ENCODE measurements at places on chromosomes 5 and 9.

- DNase-seq, result peak; percentile 86
Measured at GRCh38 chr9:106886111-106887046, 23.4 kb downstream of the ZNF462 start.

DNA sequence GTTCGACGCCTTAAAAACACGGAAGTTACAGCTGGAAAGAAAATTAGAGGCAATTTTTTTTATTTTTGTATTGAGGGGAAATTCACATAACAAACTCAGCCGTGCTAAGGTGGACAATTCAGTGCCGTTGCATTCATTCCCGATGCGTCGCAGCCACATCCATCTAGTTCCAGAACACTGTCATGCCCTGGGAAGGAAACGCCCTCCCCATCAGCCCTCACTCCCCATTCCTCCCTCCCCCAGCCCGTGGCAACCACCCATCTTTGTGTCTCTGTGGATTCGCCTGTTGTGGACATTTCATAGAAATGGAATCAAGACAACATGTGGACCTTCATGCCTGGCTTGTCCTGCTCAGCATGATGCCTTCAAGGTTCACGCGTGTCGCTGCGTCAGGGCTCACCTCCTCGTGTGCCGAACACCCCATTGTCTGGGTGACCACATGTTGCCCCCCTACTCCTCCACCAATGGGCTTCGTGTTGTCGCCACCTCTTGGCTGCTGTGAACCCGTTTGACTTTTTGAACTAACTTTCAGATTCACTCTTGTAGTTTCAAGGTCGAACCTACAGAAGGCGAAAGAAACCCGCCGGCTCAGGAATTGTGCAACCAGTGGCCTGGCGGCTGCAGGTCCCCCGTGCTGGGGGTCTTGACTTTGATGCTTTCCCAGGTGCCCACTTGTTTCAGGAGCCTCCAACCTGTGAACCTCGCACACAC, 17.4 kb upstream of the CAMSAP1 start:
- no peak for DNase-seq

DNA sequence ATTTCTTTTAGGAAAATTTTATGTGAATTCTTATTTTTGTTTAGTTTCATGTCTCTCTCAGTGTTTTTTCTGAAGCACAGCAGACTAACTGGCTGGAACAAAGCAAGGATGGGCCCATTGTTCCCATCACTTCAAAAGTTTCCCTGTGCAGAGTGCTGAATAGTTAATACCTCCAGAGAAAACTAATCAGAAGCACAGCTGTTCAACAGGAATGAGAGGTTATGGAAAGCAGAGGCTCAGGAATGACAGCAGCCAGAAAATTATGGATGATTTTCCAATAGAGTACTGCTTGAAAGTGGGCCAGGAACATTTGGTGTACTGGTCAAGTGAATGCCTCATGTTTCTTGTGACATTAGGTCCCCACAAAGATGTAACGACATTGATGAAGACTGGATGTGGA, 173.0 kb upstream of the TARS1 start:
- no peak for DNase-seq

GRCh38 chr9:113431191-113431590, 20.6 kb downstream of the C9orf43 start:
- no peak for DNase-seq

GRCh38 chr9:130140706-130141105, 31.5 kb upstream of the NCS1 start:
- DNase-seq, result no peak

- DNase-seq, result no peak
Measured at GRCh38 chr5:111603446-111603827, 91.1 kb upstream of the STARD4 start.

Data from RWPE1 (cell line).